Activated B cell treated with CpG ODN at 0.5 μM for 24 hours (primary cell): ENCODE measurements at places on chromosomes 6 and 20.
A peak's percentile ranks its signal among the peaks of the same experiment; 100 is the strongest.

DNA sequence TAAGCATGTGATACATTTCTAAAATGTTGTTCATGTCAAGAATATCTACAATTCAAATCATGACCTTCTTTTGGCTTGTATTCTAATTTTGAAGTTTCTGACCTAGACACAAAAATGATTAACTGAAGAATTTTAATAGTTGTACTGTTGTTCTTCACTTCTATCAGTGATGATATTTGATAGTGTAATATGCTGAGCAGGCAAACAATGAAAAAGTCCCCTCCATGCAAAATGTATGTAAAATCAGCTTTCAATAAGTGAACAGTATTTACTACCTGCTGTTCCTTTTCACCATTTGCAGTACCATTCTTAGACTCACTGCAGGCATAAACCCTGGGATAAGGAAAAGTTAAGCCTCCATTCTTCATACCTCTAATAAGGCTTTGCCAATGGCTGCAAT is 201.5 kb downstream of the LAMA2 start:
- no peaks in the 10 kb centered on the region for H3K4me1 ChIP-seq
- no peak for DNase-seq
- no peak overlapping the region for H3K27ac ChIP-seq

- no peak overlapping the region for H3K27ac ChIP-seq
- no peaks in the 10 kb centered on the region for H3K27me3 ChIP-seq
- H3K4me3 ChIP-seq, result no peak overlapping the region
- peaks cover 17% of the 10 kb centered on the region for H3K4me1 ChIP-seq
Measured at GRCh38 chr6:110662490-110663211, 152.6 kb downstream of the CDK19 start.

DNA sequence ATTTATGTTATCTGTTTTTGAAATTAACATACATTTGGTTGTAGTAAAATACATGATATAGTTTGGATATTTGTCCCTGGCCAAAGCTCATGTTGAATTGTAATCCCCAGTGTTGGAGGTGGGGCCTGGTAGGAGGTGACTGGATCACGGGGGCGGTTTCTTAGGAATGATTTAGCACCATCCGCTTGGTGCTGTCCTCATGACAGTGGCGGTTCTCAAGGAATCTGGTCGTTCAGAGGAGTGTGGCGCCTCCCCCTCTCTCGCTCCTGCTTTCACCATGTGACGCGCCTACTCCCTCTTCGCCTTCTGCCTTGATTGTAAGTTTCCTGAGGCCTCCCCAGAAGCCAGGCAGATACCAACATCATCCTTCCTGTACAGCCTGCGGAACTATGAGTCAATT is 29.0 kb downstream of the CTCFL start:
- DNase-seq, result no peak
- peaks cover 38% of the 10 kb centered on the region for H3K4me1 ChIP-seq
- no peak overlapping the region for H3K4me3 ChIP-seq
- H3K27me3 ChIP-seq, result no peaks in the 10 kb centered on the region

GRCh38 chr20:10322073-10323012 is 103.7 kb downstream of the SNAP25 start:
- DNase-seq, result no peak
- no peak overlapping the region for H3K27ac ChIP-seq
- no peaks in the 10 kb centered on the region for H3K36me3 ChIP-seq
- no peak overlapping the region for H3K4me3 ChIP-seq
- no peaks in the 10 kb centered on the region for H3K4me1 ChIP-seq

DNA sequence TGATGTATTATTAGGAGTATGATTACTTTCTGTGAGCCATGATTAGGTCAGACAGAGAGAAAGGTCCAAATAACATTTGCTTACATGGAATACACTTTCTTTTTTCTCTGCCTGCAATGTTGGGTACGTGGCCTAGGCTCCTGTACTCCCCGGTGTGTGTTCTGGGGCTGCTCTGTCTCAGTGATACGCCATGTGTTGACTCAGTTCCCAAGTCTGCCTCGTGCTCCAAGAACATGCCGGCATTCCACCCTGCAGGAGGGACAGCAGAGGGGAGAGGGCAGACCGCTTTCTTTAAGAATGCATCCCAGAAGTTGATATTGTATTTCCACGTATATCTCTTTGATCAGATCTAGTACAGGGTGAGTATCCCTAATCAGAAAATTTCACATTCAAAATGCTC is 33.3 kb upstream of the THBS2 start:
- no peak for DNase-seq
- H3K4me3 ChIP-seq, result no peak overlapping the region
- no peaks in the 10 kb centered on the region for H3K36me3 ChIP-seq
- H3K27ac ChIP-seq, result no peak overlapping the region
- H3K27me3 ChIP-seq, result peaks cover 2% of the 10 kb centered on the region

DNA sequence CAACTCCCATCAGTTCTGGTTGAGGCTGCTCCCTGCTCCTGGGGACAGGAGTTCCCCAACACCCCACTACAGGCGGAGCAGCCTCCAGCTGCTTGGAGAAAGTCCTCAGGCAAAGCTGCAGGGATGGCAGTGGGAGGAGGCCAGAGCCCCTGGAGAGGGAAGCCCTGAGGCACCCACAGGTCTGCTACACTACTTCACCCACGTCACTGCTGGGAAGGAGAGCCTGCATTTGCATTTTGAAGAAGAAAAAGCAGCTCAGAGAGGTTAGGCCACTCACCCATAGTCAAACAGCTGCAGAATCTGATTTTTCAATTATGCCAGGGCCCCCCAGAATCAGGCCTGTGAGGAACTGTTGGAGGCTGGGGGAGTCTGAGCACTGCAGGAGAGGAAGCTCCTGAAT is 17.2 kb downstream of the BFSP1 start:
- H3K4me3 ChIP-seq, result no peak overlapping the region
- no peak for DNase-seq
- no peak overlapping the region for H3K27ac ChIP-seq
- no peaks in the 10 kb centered on the region for H3K4me1 ChIP-seq
- H3K36me3 ChIP-seq, result no peaks in the 10 kb centered on the region
- peaks cover 22% of the 10 kb centered on the region for H3K27me3 ChIP-seq

DNA sequence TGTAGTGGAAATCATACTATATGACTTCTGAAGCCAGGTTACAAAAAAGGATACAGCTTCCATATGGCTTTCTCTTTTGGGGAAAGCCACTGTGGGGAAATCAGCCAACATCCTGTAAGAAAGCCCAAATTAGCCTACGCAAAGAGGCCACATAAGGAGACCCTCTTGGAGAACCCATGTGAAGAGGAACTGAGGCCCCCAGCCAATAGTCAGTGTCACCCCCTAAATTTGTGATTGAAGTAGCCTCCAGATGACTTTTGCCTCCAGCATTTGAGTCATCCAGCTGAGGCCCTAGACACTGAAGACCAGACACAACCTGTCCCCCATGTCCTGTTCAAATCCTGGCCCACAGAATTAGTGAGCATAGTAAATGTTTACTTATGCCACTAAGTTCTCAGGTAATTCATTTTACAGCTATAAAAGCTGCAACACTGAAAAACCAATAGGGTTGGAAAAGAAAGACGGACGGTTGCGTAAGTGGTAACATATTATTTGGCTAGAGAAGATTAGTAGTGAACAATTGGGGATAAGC is 60.4 kb downstream of the HMGCLL1 start:
- no peak overlapping the region for H3K4me3 ChIP-seq
- no peak for DNase-seq
- H3K36me3 ChIP-seq, result no peaks in the 10 kb centered on the region
- no peak overlapping the region for H3K27ac ChIP-seq
- no peaks in the 10 kb centered on the region for H3K27me3 ChIP-seq

GRCh38 chr20:58716476-58717277 is 24.1 kb downstream of the NPEPL1 start:
- H3K4me1 ChIP-seq, result peaks cover 3% of the 10 kb centered on the region
- H3K27me3 ChIP-seq, result peaks cover 10% of the 10 kb centered on the region
- H3K4me3 ChIP-seq, result no peak overlapping the region
- peak; percentile 8 for DNase-seq

GRCh38 chr20:56409521-56409920 is 2.5 kb upstream of the CASS4 start:
- H3K4me1 ChIP-seq, result peaks cover 19% of the 10 kb centered on the region
- H3K36me3 ChIP-seq, result peaks cover 48% of the 10 kb centered on the region
- H3K27me3 ChIP-seq, result no peaks in the 10 kb centered on the region
- H3K27ac ChIP-seq, result no peak overlapping the region
- DNase-seq, result no peak

GRCh38 chr6:38646166-38646878 is 6.6 kb upstream of the BTBD9 start:
- no peak overlapping the region for H3K4me3 ChIP-seq
- H3K27ac ChIP-seq, result no peak overlapping the region
- no peak for DNase-seq
- no peaks in the 10 kb centered on the region for H3K27me3 ChIP-seq
- H3K4me1 ChIP-seq, result peaks cover under 1% of the 10 kb centered on the region

- H3K27ac ChIP-seq, result no peak overlapping the region
- peaks cover 16% of the 10 kb centered on the region for H3K27me3 ChIP-seq
- DNase-seq, result no peak
- no peak overlapping the region for H3K4me3 ChIP-seq
- no peaks in the 10 kb centered on the region for H3K36me3 ChIP-seq
Measured at GRCh38 chr6:29589423-29590048, 4.6 kb downstream of the OR2H2 start.

- peaks cover 12% of the 10 kb centered on the region for H3K27me3 ChIP-seq
- no peaks in the 10 kb centered on the region for H3K36me3 ChIP-seq
- DNase-seq, result no peak
- H3K4me3 ChIP-seq, result no peak overlapping the region
- H3K27ac ChIP-seq, result no peak overlapping the region
Measured at GRCh38 chr6:163965426-163966348, 551.2 kb downstream of the QKI start.

DNA sequence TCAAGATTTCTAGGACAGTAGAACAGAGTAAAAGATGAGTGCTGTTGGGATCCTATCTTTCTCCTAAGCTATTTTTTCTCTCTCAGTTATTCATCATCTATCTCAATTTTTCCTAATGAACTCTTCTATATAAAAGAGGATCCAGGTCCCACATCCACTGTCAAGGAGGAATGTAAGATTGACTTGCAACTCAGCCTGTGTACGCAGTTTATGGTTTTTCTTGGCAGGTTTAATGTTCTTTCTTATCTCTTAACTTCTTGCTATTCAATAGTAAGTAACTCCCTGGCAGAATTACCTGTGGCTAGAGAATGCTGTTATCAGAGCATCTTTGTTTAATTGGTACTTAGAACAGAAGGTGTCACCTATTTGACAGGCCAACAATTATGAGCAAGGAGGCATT is 60.8 kb downstream of the SLC16A10 start:
- H3K4me1 ChIP-seq, result no peaks in the 10 kb centered on the region
- H3K36me3 ChIP-seq, result no peaks in the 10 kb centered on the region
- no peak overlapping the region for H3K27ac ChIP-seq
- no peak for DNase-seq
- no peaks in the 10 kb centered on the region for H3K27me3 ChIP-seq

GRCh38 chr6:108987156-108987555 is 107.5 kb downstream of the SESN1 start:
- H3K27ac ChIP-seq, result no peak overlapping the region
- no peaks in the 10 kb centered on the region for H3K27me3 ChIP-seq
- no peaks in the 10 kb centered on the region for H3K4me1 ChIP-seq
- peaks cover 60% of the 10 kb centered on the region for H3K36me3 ChIP-seq

- no peaks in the 10 kb centered on the region for H3K27me3 ChIP-seq
- no peak overlapping the region for H3K27ac ChIP-seq
- H3K36me3 ChIP-seq, result no peaks in the 10 kb centered on the region
- no peak overlapping the region for H3K4me3 ChIP-seq
- no peak for DNase-seq
- no peaks in the 10 kb centered on the region for H3K4me1 ChIP-seq
Measured at GRCh38 chr20:43068482-43068881, 121.2 kb downstream of the PTPRT start.

- no peaks in the 10 kb centered on the region for H3K27me3 ChIP-seq
- no peak for DNase-seq
- peaks cover 4% of the 10 kb centered on the region for H3K36me3 ChIP-seq
Measured at GRCh38 chr6:61949161-61949560, 336.9 kb downstream of the KHDRBS2 start.

DNA sequence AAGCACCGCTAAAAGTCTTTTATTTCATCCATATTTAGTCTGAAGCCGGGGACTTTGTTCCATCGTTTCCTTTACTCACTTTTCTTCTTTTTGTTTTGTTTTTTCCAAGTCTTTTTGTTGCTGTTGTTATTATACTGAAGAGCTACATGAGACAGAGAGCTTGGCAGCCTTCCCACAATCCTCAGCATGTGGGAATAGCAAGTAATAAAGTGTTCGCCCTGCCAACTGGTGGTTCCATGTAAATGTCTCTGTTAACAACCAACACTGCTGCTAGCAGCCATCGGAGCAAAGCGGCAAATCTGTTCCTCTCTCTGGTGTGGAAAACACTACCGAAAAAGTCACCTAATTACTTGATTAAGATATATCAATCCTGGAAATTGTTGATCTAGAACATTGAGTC is 437.8 kb upstream of the ID4 start:
- H3K27ac ChIP-seq, result no peak overlapping the region
- no peaks in the 10 kb centered on the region for H3K4me1 ChIP-seq
- H3K4me3 ChIP-seq, result no peak overlapping the region
- H3K27me3 ChIP-seq, result no peaks in the 10 kb centered on the region

DNA sequence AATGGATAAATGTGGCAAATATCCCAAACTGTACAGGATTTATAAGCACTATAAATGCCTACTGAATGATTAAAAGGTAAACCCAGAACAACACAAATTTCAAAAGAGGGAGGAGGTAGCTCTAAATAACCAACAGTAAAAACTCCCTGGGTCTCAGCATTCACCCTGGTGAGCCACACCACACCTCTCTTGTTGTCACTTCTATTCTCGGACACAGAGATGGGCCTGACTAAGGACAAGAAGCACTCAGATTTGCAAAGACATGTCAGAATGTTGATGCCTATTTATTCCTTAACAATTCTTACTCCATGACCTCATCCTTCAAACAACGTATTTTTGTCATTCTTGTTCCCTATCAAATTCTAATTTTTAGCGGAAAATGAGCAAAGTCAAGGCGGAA is 14.7 kb downstream of the TNFRSF21 start:
- H3K4me3 ChIP-seq, result no peak overlapping the region
- H3K27ac ChIP-seq, result no peak overlapping the region
- no peaks in the 10 kb centered on the region for H3K36me3 ChIP-seq
- H3K4me1 ChIP-seq, result no peaks in the 10 kb centered on the region

- no peak overlapping the region for H3K27ac ChIP-seq
- peaks cover 12% of the 10 kb centered on the region for H3K4me1 ChIP-seq
- no peak overlapping the region for H3K4me3 ChIP-seq
- no peaks in the 10 kb centered on the region for H3K36me3 ChIP-seq
- DNase-seq, result no peak
Measured at GRCh38 chr6:158519761-158520160, 40.1 kb upstream of the TMEM181 start.

GRCh38 chr20:37262505-37262904 is 891 bp upstream of the GHRH start:
- H3K36me3 ChIP-seq, result no peaks in the 10 kb centered on the region
- no peak overlapping the region for H3K27ac ChIP-seq
- no peak overlapping the region for H3K4me3 ChIP-seq
- peaks cover 5% of the 10 kb centered on the region for H3K4me1 ChIP-seq

DNA sequence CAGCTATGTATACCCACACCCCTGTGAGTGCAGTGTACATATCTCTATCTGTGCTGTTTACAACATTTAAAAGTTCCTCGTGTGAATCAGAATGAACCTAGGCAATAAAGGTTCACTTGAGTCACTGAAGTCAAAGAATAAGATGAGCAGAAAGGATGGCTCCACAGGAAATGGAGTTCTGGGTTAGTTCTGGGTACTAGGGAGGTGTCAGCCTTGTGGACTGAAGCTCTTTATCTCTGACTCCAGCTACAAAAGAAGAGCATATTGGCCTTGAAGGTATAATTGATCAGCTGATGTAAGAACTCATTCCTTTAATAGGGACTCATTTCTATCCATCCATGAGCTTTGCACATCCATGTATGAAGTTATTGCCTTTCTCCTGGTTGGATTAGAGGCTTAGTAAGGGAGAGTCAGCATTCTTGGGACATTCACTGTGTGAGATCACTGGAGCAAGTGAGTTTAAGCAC is 73.9 kb upstream of the BACH2 start:
- no peaks in the 10 kb centered on the region for H3K36me3 ChIP-seq
- no peak overlapping the region for H3K27ac ChIP-seq
- H3K27me3 ChIP-seq, result no peaks in the 10 kb centered on the region
- no peak overlapping the region for H3K4me3 ChIP-seq
- peaks cover 62% of the 10 kb centered on the region for H3K4me1 ChIP-seq
